ENCODE measurements at places on chromosomes 7 and 10. TPM values are rescaled to one million over a fixed set of nuclear protein-coding genes. Genes with fewer than 3 reads are reported as not detected.

- DNase-seq, result no peak
These were observed 87.0 kb downstream of the LYZL1 start for GRCh38 chr10:29375888-29376287.

DNA sequence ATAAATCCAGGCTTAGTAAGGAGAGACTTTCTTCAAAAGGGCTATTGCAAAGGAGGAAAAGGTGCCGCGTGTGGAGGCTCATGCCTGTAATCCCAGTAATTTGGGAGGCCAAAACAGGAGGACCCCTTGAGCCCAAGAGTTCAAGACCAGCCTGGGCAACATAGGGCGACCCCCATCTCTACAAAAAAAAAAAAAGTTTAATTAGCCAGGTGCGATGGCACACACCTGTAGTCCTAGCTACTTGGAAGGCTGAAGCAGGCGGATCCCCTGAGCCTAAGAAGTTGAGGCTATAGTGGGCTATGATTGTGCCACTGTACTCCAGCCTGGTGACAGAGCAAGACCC, 32.2 kb downstream of the TMEM130 start:
- DNase-seq, result no peak

GRCh38 chr10:3623746-3624145, 161.3 kb downstream of the KLF6 start:
- DNase-seq, result peak; percentile 39

DNA sequence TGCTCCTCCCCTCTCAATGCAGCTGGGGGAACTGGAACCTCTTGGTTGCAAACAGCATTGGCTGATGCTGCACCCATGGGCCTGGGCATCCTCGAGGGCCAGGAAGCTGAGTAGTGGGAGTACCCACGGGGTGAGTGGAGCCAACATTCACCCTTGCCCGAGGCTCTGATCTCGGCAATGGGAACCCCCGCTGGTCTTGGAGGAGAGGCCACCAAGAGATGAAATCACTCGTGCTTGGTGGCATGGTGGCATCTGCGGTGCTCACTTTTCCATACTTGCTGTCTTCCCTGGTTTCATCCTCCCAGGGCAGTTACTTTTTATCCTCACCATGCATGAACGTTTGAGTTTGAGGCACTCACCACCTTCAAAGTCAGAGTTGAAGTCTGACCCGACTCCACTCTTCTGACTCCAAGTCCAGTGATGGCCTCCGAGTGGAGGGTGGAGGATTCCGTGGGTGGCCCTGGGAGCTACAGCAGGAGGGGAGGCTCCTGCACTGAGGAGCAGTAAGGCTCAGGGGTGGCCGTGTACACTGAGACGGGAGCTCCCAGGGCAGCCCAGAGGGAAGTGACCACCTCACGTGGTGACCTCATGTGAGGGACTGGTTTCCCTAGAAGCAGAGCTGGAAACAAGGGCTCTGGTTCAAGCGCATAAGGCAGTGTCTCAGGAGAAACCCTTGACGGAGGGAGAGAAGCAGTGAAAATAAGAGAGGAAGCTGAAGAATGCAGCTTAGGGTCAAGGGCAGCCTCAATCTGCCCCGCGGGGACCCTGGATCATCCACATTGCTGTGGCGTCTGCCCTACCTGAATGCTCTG, 349.1 kb downstream of the TCERG1L start:
- DNase-seq, result no peak

DNA sequence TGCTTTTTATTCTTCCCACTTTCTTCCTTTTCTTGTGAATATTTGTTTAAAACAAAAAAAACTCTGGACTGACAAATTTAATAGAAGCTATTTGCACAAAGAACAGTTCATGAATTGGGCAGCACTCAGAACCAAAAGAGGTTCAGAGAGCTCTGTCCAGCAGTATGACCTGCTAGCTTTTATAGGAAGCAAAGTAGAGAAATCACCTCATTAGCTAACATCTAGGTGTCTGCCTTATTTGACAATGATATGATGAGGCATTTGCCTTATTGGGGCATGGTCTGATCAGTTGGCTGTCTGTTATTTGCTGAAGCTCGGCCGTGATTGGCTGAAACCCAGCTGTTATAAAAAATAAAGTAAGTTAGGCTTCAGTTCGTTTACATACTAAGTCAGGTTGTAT, 819 bp upstream of the TRIM4 start:
- peak; percentile 17 for DNase-seq

Gene AGBL3
- 2.1 TPM for polyA plus RNA-seq

Gene SLC16A12
- 19.0 TPM for polyA plus RNA-seq

Gene PHTF2
- 6.0 TPM for polyA plus RNA-seq

Measured in kidney (tissue), 22 donors.